Uterus (tissue), 4 donors: ENCODE measurements at places on chromosomes 4 and X. TPM values are rescaled to one million over a fixed set of nuclear protein-coding genes. Genes with fewer than 3 reads are reported as not detected.

Gene F8A3
- total RNA-seq, result 2.6 TPM

Gene NKX3-2
- total RNA-seq, result not detected

Gene UGT2A3
- total RNA-seq, result not detected

DNA sequence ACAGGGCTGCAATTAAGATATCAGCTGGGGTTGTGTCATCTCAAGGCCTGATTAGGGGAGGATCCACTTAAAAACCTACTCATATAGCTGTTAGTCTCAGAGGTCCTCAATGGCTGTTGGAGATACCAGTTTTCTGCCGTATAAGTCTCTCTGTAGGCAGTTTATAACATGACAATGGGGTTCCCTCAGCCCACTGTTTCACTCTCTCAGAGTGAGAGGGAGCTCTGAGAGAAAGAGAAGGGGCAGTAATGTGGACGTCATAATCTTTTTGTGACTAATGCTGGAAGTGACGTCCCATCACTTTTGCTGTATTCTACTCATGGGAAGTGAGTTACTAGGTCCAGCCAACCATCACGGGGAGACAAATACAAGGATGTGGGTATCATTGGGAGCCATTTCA, 70.3 kb downstream of the STIM2 start:
- no peak for DNase-seq

DNA sequence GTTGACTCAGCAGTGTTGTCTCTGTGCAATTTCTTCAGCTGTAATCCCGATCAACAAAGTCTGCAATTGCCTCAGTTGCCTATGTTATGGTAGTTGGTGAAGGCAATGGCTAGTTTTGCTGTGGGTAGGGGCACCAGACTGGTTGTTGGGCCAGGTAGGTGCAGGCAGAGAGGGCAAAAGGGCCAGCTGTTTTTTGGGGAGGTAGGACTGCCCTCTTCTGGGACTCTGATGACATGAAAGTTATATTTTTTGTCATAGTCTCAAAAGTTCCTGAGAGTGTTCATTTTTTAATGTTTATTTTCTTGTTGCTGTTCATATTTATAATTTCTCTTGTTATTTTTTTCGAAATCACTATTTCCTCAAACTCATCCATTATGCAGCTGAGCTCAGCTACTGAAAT, 25.1 kb downstream of the DCAF12L2 start:
- DNase-seq, result no peak

DNA sequence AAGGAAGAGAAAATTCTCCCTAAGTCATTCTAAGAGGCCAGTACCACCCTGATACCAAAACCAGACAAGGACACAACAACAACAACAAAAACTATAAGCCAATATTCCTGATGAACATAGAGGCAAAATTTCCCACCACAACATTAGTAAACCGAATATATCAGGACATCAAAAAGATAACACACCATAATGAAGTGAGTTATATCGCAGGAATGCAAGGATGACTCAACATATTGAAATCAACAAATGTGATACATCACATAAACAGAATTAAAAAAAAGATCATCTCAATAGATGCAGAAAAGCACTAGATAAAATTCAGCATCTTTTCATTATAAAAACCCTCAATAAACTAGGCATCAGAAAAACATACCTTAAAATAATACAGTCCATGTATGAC, 1844.4 kb upstream of the PCDH10 start:
- no peak for DNase-seq

- no peak for DNase-seq
Observed at GRCh38 chrX:31245714-31246113, 173.9 kb upstream of the FTHL17 start.

DNA sequence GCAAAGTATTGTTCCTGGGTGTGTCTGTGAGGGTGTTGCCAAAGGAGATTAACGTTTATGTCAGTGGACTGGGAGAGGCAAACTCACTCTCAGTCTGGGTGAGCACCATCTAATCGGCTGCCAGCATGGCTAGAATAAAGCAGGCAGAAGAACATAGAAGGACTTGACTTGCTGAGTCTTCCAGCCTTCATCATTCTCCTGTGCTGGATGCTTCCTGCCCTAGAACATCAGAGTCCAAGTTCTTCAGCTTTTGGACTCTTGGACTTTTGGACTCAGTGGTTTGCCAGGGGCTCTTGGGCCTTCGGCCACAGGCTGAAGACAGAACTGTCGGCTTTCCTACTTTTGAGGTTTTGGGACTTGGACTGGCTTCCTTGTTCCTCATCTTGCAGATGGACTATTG, 15.3 kb upstream of the ENPP6 start:
- DNase-seq, result no peak

DNA sequence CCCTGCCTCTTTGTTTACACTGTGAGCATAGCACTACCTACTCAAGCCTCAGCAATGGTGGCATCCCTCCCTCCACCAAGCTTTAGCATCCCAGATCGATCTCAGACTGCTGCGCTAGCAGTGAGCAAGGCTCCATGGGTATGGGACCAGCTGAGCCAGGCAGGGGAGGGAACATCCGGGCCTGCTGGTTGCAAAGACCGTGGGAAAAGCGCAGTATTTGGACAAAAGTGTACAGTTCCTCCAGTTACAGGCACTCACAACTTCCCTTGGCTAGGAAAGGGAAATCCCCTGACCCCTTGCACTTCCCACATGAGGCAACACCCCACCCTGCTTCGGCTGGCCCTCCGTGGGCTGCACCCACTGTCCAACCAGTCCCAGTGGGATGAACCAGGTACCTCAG, 26.5 kb downstream of the EGF start:
- DNase-seq, result no peak

DNA sequence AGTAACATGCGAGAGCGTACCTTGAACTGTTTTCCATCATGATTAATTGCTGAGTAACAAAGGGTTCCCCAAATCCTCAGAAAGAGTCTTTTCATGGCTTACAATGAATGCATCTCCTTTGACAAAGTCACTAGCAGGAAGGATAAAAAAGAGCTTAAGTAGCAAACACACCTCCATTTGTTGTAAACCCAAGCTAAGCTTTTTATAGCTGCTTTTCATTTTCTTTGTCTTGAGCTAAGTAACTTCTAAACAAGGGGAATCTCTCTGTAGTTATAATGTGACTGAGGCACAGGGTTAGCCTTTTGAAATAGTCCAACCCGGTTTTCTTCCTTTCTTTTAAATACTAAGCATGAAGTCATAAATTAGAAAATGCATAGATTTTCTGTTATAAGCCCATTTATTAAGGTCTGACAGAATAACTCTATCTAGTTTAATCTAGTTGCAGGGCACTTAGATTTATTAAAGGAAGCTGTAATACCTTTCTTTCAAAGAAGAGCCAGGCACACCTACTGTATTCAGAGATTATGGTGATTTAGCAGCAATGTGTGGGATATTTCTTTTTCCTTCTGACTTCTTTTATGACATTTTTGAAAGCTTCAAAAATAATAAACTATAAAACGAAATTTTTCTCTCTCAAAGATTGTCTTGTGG, 226.9 kb upstream of the SMIM31 start:
- DNase-seq, result no peak

GRCh38 chr4:39312816-39313215, 53.3 kb downstream of the RFC1 start:
- DNase-seq, result no peak

DNA sequence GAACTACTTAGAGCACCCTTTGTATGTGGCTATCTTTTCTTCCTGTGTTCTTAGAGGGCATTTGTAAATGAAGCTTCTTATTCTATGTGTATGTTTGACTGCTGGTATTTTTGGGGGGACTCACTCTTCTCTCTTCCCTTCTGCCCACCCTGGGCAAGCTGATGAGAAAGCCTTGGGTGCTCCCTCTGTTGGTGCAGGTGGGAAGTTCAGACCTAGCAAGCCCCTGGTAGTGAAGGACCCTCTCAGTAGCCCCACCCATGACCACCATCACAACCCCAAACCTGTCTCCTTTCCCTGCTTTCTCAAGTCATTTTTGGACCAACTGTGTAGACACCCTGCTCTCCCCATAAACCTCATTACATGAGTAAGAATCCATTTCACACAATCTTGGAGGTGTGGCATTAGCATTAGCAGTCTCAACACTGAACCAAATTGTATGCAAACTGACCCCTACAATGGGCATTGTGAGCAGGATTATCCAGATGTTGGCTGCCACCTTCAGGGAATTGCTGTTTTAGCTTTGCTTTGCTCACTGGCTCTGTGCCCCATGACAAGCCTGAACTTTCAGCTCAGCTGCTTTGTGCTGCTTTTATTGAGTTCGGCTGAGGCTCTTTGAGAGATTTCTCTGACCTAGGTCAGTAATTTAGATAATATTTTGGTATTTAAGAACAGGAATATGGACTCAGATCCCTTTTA, 27.9 kb downstream of the TRIM61 start:
- DNase-seq, result no peak

DNA sequence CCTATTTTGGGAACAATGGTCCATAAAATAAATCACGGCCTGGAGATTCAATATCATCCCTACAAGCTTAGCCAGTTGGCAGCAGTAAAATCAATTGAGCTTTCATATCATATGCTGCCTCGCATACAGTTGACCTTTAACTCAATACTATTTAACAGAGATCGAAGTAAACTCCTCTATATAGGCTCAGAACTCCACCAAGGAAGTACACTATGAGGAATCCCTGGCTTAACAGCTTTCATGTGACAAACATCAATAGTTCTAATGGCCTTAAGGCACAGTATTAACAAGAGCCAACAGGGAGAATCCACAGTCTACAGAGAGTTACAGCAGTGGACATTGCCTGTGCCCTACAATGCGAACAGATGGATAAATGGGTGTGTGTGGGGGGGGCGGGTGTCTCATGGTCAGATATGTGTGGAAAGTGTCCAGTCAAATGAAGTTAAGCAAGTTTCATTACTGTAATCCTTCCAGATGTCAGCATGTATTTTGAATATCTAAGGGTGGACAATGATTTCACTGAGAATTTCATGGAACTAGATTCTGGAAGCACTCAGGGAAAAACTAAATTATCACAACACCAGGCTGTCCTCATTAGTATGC, 98.2 kb upstream of the FAM9B start:
- DNase-seq, result no peak

GRCh38 chr4:7358100-7358735, 76.5 kb downstream of the PSAPL1 start:
- peak; percentile 35 for DNase-seq

DNA sequence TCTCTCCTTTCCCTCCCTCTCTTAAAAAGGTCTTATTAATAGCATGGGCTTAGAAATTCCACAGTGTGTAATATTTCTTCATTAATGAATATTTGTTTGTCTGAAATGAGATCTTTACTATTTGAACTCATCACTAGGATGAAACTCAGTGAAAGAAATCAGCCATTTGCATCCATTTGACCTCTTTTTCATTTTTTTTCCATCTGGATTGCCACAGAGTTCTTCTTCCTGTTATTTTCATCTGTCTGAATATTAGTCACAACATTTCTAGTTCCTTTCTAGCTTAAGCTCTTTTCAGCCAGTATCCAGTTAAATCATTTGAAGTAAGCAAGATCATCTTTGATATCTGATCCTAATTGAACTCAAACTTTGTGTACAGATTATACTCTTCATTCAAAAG, 69.2 kb upstream of the PLS3 start:
- no peak for DNase-seq

GRCh38 chrX:10482261-10482660, 138.1 kb downstream of the MID1 start:
- DNase-seq, result no peak

DNA sequence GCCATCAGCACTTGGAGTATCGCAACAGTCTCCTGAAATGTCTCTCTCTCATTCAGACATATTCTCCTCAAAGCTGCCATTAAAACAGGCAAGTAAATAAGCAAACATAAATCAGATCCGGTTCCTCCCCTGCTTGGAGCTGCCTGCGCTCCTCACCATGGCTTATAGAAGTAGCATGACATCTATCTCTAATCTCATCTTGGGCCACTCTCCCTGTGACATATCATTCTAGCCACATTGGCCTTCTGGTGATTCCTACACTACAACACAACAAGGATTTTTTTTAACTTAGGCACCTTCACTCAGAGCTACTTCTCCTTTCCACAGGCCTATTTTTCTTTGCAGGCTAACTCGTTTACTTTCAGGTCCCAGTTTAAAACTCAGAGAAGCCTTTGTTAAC, 387.9 kb downstream of the ARHGAP24 start:
- no peak for DNase-seq

DNA sequence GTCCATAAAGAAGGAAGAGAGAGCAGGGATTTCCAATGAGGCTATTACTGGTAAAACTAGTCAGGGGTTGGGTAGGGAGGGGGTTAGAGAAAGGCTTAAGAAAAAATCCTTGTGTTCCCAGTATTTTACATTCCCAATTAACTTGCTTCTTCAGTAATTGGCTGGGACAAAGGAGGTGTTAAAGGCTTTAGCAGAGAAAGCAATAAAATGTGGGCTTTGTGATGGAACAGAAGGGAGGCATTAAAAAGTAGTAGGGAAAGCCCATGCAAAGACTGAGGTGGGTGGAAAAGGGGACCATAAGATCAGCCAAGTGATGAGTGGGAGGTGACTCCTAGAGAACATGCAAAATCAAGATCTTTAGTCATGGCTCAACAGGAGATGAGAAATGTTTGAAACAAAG, 1467.2 kb downstream of the RPA4 start:
- DNase-seq, result no peak

- no peak for DNase-seq
Observed at GRCh38 chr4:87738483-87738882, 60.9 kb upstream of the IBSP start.

DNA sequence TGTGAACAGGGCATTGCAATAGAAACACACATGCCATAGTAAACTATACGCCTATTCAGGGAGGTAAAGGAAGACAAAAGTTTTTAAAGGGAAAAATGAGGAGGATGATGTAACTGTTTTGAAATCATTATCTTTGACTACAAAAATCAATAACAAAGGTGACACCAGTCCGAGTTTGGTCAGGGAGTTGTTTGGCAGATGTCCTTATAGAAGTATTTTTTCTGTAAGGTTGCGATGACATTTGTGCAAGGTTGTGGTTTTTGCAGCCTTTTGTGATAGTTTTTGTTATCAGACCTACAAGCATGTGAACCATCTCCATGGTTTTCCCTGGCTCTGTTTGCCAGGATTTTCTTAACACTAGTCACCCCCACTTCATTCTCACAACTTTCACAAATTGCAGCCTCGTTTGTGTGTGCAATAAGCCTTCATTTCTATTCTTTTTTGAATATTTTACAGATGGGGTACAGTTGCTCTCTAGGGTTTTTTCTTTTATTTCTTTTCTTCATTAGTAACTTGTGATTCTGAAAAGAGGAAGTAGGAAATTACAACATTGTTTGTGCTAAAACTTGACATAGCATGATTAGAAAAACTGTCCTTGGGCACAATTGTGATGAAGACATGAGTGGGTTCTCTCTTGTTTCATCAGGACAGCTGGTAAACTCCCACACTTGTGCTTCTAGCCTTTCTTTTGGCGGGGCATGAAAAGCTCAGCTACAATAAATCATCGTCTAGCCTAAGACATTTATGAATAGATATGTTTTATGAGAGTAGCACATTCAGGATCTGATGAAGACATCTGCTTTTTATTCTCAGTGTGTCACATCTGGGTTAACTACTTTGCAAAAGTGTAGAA, 60.2 kb upstream of the PNPLA4 start:
- DNase-seq, result no peak

DNA sequence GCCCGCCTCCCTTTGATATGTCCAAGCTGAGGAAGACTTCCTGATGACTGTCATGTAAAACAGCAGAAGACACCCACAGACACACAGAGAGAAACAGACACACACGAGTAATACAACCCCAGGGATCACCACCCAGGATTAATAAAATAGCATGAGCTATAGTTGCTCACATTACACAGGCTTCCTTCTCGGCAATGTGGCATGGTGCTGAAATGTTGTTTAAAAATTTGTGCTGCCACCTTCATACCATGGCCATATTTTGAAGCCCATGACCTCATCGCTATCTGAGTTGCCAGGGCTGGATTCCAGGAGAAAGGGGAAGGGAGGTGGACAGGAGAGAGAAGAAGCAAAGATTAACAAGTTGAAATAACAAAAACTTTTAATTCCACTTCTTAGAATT, 111.7 kb downstream of the SYNPO2 start:
- peak; percentile 44 for DNase-seq
